ENCODE measurements at places on chromosomes 6 and 20. TPM values are rescaled to one million over a fixed set of nuclear protein-coding genes. Genes with fewer than 3 reads are reported as not detected.

DNA sequence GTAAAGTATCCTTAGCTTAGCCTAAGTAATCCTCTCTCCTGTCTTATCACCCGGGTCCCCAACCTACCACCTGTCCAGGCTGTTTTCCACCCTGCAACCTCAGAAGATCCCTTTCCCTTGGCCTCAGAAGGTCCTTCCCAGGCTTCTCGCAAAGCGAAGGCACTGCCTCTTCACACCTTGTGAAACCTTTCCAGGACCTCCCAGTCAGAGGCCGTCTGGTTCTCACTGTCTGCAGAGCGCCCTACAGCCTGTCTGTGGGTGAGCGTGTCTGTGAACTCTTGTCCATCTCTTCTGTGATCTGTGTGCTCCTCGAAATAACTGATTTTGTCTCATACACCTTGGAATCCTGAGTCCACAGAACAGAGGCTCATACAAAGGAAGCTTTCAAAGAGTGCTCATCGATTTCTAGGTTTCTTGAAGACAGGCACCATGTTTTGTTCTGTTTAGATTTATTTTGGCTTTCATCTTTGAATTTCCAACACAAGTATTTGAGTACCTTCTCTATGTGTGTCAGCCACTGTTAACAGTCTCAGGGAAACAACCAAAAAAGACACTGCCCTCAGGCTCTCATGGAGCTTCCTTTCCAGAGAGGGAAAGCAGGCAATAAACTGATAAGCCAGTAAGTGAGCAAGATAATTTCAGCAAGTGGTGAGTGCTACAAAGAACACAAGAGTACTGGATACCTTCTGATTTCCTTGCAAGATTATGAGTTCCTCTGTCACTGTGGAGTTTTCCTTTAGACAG, 6.3 kb downstream of the PDE10A start:
- DNase-seq: no peak

DNA sequence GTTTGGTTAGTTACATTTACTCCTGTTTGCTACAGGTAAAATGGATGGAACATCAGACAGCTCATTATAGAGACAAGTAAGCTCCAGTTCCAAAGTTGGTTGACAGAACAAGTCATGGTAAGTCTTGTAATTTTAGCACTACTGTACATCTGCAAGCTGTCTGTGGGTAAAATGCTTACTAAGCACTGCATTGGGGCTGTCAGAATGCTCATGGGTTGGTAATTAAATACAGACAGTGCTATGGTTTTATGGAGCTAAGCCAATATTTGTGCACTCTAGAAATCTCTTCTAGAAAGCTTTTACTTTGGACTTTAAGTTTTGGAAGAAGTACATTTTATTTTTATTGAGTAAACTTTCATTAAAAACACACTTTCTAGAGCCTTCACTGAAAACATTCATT, 419.2 kb upstream of the MMS22L start:
- no peak for DNase-seq

The PRKN gene
- not detected for polyA plus RNA-seq

DNA sequence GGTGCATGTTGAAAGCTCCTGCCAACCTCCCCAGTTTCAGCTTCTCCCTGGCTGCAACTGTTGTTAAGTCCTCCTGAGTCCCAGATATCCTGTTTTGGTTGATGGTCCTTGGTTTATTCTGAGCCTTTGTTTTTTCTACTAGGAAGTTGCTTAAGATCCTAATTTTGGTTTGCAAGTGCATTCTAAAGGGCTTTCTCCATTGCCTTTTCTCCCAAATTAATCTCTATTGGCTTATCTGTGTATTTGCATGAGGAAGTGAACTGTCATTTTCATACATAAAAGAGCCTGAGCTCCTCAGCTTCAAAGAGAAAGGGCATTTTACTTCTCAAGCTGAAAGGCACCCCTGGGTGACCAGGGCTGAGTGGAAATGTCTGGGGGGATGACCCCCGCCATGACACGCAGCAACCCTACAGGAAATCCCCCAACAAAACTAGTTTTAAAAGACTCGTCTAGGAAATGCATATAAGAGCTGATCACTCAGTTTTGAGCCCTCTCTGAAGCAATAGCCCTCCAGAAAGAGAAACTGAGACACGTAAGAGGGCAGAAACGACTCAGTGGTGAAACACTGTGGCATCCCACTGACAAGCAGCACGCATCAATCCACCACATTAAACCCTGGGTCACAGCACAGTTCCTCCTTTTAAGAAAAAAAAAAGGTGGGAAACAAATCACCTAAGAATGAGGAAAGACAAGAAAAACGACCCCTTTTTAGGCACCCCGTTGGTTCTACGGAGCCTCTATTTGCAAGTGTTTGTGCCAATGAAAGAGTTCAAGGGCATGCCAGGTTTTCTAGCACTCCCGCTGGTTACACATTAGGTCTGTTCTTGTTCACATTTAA, 140.9 kb downstream of the THBS2 start:
- DNase-seq: no peak

GRCh38 chr6:74518035-74518434, 687.8 kb downstream of the COL12A1 start:
- DNase-seq: no peak

The AVP gene
- not detected for polyA plus RNA-seq

DNA sequence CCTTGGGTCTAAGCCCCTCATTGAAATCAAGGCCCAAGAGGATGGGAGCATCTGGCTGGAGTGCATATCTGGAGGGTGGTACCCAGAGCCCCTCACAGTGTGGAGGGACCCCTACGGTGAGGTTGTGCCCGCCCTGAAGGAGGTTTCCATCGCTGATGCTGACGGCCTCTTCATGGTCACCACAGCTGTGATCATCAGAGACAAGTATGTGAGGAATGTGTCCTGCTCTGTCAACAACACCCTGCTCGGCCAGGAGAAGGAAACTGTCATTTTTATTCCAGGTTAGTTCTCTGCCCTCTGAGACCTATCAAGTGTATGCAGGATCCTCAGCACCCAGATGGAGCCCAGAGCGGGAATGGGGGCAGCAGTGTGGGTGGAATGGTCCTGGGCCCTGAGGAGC, 5.1 kb downstream of the BTN2A2 start:
- DNase-seq: no peak

Data from AG04450 (cell line).